Activated CD4-positive, alpha-beta T cell treated with anti-CD3 and anti-CD28 coated beads, Interleukin-2, Interleukin-4, amounts not matched to agents 100 ng/mL and 50 ng/mL, durations not matched to agents 16 hours and 8 hours (primary cell): ENCODE measurements at places on chromosomes 6 and 20.

GRCh38 chr20:13432126-13432525 is 206.6 kb downstream of the TASP1 start:
- DNase-seq: no peak

- no peak for DNase-seq
These were observed 4.9 kb downstream of the TNFAIP3 start for GRCh38 chr6:137871831-137872454.

GRCh38 chr6:142819603-142820337 is 125.2 kb downstream of the HIVEP2 start:
- DNase-seq: peak; percentile 62

GRCh38 chr6:13624871-13625288 is 9.7 kb downstream of the NOL7 start:
- peak; percentile 33 for DNase-seq

DNA sequence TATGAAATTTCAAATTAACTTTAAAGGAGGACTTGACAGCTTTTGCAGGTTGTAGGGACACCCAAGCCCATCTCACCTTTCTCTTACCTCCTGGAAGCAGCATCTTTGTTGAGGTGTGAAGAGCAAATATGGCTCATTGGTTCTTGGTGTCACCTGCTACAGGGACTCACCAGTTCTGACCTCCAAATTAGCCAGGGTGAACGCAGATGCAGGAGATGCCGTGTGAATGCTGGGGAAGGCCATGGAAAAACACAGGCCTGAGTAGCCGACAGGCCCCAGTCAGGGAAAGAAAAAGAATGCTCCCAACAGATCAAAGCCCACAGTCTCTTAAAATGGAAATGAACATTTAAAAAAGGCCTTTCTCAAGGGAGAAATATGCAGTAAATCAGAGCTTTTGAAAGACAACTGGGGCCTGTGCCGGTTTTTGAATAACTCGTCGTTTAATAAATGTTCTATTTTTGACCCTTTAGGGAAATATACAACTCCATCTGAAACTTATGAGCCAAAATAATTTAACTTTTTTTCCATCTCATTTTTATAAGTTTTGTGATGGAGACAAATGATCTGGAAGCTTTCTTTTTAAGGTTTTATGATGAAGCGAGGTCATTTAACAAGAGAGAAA is 167.5 kb downstream of the CD83 start:
- no peak for DNase-seq

GRCh38 chr6:54107470-54108090 is 3.7 kb upstream of the MLIP start:
- no peak for DNase-seq

GRCh38 chr20:57445774-57446173 is 54.6 kb downstream of the RBM38 start:
- no peak for DNase-seq

- no peak for DNase-seq
These were observed 66.0 kb downstream of the ZBTB2 start for GRCh38 chr6:151325075-151326050.

- peak; percentile 8 for DNase-seq
These were observed 18.0 kb upstream of the TBC1D22B start for GRCh38 chr6:37239526-37239925.

- no peak for DNase-seq
These were observed 175.4 kb upstream of the FLRT3 start for GRCh38 chr20:14512839-14513238.

GRCh38 chr6:169545982-169546381 is 155.8 kb downstream of the WDR27 start:
- no peak for DNase-seq

DNA sequence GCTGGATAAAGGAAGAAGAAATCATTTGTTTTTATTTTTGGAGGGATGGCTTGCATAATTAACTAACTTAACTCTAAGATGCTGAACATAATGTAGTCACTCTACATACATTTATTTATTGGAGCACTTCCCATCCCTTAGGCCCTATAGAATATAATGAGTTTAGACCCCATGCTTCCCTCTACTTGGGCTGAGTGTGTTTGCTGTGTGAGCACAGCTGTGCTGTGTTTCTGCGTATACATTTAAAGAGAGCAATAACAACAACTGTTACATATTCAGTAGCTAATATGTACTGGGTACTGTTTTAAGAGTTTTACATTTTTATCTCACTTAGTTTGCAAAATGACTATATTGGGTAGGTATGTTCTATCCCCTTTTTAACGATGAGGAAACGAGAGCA is 736.6 kb upstream of the NRSN1 start:
- no peak for DNase-seq

DNA sequence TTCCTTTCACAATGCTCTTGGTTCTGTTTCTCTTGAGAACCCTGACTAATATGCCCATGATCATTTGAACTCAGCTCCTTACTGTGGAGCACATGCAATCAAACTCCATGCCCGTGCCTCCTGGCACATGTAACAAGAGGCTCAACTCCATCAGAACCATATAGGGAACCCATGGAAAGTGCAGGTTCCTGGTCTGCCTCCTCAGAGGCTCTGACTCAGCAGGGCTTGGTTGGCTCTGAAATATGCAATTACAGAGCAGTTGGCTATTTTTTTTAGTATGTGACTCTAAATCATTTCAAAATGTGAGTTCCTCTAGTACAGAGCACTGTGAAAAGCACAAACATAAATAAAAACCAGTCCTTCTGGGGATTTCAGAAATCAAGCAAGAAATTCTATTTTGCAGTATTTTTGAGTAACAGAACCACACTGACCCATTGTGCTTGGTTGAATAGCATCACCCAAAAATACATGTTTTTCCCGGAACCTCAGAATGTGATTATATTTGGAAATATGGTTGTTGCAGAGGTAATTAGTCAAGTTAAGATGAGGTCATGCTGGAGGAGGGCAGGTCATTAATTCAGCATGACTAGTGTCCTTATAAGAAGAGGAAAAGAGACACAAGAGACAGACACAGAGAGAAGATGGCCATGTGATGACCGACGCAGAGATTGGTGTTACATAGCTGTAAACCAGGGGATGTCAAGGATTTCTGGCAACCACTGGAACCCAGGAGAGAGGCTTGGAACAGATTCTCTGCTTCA is 13.2 kb upstream of the MAP3K4 start:
- no peak for DNase-seq

DNA sequence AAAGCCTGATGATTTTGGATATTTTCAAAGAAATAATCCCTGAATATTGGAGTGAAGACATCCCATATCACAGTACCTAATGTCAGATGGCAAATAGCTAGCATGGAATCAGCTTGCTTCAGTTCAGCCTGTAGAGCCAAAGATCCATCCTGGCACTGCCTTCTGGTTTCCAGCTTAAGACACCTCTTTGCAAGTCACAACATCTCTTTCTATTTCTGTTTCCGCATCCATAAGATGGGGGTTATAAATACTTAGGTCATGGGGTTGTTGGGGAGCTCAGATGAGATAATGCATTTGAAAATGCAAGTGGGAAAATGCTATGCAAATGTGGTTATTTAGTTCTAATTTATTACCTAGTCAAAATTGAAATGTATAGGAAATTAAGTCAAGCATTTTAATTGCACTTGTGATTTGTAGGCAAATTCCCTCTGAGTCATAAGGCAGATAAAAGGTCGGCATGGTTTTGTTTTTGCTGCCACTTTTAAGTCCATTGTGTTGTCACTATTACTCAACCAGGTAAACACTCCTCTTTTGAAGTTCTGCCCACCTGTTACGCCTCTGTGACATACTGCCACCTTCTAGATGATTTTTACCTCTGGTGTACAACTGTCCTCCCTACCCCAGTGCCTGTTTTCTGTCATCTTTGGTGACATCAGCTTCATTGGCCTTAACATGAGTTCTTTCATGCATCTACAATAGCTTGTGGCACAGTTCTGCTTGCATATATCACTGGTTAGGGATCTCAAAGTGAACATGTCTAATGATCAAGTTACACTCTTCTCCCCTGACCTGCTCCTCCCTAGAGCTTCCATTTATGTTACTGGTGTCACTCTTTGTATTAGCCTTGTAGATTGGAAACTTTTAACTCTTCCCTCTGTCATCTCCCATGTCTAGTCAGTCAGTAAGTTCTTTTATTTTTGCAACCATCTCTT is 96.6 kb downstream of the CDKAL1 start:
- peak; percentile 22 for DNase-seq

- no peak for DNase-seq
These were observed 17.5 kb downstream of the L3MBTL1 start for GRCh38 chr20:43525021-43525420.

- no peak for DNase-seq
These were observed 64.3 kb downstream of the CDH22 start for GRCh38 chr20:46243707-46244628.

DNA sequence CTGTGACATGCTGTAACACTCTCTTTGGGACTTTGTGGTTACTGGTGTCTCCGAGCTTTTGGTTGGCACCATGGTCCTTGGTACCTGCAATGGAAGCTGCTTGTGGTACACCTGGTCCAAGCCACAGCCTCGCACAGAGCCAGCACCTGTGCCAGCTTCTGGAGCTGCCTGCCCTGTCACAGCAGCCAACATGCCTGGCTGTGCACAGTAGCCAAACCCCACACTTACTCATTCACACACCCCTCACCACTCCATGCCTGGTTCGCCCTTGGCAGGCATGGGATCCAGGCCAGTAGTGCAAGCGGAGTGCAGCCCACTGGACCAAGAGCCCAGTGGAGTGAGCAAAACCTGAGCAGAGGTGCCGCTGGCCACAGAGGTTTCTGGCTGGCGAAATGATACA is 459.9 kb downstream of the TBC1D32 start:
- no peak for DNase-seq

DNA sequence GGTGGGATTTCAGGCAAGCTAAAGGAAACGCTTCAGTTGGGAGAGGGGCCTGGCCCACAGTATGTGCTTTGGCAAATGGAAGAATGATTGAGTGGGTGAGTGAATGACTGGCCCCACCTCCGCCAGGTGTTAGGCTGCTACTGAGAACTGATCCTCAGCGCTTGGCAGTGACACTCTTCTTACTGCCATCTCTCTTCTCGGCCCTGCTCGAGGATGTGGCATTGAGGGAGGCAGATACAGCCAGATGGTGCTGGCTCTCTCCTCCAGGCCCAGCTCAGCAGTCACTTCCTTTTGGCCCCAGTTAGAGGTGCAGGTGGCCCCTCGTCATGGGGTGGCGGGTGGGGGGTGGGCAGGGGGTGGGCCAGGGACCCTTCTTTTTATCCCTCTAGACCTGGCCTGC is 38.9 kb upstream of the KCNK5 start:
- no peak for DNase-seq

- no peak for DNase-seq
These were observed 7.1 kb downstream of the L3MBTL1 start for GRCh38 chr20:43514648-43514999.

GRCh38 chr6:48775157-48775556 is 664.2 kb upstream of the PTCHD4 start:
- DNase-seq: no peak

GRCh38 chr20:10074513-10074912 is 39.7 kb downstream of the ANKEF1 start:
- DNase-seq: peak; percentile 4

DNA sequence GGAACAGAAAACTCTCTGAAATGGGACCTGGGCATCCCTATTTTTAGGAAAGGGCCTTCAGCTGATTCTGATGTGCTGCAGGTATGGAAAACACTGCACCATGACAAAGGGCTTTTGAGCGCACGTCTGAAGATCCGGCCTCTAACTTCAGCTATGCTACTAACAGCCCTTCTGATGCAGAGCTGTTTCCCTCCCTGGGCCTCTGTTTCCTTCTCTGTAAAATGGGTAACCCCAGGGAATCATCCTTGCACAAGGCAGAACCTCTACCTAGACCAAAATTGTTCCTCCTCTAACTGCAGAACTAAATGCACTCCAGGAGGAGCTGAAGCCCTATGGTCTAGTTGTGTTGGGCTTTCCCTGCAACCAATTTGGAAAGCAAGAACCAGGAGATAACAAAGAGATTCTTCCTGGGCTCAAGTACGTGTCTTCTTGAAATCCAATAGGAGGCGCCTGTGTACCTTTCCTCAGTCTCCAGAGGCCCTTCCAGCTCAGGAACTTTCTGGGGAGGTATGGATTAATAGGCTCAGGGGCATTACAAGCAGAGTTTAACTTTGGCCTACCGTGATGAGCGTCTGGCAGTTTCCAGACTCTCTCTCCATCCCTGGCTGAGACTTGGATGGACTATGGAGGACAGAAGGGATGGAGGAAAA is 5.9 kb downstream of the GPX5 start:
- no peak for DNase-seq

- no peak for DNase-seq
These were observed 33.4 kb downstream of the DHX35 start for GRCh38 chr20:38995536-38996044.

DNA sequence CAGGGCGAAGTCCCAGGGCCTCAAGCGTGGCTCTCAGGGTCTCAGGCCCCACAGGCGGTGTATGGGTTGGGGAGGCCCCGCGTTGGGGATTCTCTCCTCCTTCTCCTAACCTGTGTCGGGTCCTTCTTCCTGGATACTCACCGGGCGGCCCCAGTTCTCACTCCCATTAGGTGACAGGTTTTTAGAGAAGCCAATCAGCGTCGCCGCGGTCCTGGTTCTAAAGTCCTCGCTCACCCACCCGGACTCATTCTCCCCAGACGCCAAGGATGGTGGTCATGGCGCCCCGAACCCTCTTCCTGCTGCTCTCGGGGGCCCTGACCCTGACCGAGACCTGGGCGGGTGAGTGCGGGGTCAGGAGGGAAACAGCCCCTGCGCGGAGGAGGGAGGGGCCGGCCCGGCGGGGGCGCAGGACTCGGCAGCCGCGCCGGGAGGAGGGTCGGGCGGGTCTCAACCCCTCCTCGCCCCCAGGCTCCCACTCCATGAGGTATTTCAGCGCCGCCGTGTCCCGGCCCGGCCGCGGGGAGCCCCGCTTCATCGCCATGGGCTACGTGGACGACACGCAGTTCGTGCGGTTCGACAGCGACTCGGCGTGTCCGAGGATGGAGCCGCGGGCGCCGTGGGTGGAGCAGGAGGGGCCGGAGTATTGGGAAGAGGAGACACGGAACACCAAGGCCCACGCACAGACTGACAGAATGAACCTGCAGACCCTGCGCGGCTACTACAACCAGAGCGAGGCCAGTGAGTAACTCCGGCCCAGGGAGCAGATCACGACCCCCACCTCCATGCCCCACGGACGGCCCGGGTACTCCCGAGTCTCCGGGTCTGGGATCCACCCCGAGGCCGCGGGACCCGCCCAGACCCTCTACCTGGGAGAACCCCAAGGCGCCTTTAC is at the start of gene HLA-G:
TSS of gene HLA-G (plus strand) at position 247 of the 892 bp plus-strand sequence. CDS start at position 267, 20 bp downstream.
- no peak for DNase-seq

DNA sequence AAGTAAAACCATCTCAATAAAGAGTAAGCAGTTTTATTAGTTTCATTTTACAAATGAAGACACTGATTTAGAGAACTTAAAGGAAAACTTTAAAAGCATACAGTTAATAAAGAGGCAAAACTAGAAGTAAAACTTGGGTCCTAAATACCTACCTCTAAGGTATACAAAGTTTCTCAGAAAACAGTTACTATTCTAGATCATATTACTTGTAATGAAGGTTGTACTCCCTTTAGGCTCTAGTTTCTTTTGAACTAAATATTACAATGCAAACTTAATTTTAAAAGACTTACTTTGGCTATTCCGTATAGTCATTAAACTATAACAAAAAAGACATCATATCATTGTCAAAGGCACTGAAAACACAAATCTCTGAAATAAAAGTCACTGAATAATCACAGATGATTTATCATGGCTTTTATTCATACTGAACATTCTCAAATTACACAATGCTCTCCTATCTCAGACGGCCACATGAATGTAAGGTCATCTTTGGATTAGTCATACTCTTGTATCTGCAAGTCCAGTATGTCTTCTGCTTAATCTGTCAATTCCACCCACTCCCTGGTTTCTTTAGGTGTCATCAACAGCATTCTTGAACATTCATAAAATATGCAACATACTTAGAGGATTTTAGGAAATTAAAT is 361.6 kb upstream of the RUNX2 start:
- no peak for DNase-seq

- DNase-seq: no peak
These were observed 136.0 kb upstream of the SGK1 start for GRCh38 chr6:134453792-134454510.

- peak; percentile 90 for DNase-seq
These were observed 27.0 kb downstream of the HECA start for GRCh38 chr6:139161817-139162284.
